ENCODE measurements at places on chromosomes 7 and 10.

DNA sequence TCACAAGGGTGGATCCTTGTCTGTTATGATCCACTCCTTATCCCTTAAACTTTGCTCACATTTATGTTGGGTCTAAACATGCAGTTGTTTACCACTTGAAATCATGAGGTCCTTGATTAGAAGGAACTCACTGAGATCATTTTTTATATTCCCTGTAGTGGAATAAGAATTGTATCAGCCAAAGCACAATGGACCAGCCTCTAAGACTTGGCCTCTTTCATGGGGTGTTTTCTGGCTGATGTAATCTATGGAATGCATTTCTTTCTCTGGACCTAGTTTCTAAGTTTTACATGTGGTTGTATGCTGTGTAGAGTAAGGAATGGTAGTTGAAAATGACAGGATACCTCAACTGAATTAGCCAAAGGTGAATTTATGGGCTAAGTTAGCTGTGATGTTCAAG is 376.6 kb downstream of the SORCS3 start:
- DNase-seq = no peak

- DNase-seq = no peak
Measured at GRCh38 chr7:95539426-95539825, 53.7 kb downstream of the ASB4 start.

- DNase-seq = peak; percentile 85
Measured at GRCh38 chr7:66301737-66302136, 96.6 kb downstream of the TPST1 start.

DNA sequence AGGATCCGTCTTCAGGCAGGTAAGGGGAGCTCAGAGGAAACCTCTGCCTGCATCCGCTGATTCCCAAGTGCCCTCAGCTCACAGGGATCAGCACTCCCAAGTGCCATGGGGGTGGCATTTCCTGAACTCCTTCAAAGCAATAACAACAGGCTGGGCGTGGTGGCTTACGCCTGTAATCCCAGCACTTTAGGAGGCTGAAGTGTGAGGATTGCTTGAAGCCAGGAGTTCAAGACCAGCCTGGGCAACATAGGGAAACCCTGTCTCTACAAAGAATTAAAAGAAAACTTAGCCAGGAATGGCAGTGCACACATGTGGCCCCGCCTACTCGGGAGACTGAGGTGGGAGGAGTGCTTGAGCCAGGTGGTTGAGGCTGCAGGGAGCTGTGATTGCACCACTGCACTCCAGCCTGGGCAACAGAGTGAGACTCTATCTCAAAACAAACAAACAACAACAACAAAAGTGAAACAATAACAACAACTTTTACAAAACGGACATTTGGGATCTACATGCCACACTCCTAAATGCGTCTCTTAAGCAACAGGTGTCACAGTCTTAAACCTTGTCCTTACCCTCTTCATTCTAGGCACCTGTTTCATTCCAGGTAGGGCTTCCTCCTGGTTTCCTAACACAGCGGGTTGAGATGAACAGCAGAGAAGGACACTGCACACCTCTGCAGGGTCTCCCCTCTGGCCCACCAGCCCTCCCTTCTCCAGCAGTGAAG is 73.8 kb downstream of the PAXIP1 start:
- DNase-seq = no peak

- DNase-seq = no peak
Measured at GRCh38 chr7:901041-901387, 24.7 kb downstream of the GET4 start.

DNA sequence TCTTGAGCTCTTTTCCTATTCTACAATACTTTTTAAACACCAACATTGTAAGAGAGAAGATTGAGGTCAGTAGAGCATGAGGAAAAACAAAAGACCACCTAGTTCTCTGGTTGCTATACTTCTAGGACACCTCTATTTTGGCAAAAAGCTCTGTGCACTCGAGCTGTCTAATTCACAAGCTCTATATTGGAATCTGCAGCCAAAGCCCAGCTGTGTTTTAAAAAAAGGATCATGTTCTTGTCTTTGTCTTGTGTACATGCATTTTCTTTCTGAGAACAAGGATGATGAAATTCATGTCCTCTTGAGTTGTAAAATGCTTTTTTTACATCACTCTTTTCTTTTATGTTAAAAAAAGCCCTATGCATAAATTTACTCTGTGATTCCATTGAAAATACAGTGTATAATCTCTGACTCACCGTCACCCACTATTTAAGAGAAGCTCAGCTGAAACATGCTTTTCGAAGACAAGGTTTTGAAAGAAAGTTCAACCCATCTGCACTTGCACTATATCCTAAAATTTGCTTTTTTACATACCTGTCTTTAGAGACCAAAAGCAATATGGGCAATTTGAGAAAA is 215.5 kb upstream of the VSTM2A start:
- no peak for DNase-seq

DNA sequence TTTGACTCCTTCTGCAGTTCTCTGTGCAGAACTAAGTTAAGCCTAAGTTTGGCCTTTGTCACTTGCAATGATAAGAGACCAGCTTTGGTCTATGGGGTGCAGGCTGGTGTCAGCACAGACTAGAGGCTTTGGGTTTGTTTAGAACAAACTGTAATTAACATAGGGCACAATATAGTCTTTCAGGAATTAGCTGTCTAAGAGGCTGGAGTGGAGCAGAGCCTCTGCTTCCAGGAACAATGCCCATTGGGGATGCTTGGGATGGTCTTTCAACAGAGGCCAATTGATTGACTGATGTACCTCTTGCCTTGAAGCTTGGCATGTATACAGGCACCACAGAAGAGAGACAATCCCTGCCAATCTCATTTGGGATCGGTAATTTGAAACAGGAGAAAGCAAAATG is 4.7 kb downstream of the SUFU start:
- no peak for DNase-seq

GRCh38 chr10:29751684-29752083 is 116.9 kb upstream of the SVIL start:
- DNase-seq = no peak

DNA sequence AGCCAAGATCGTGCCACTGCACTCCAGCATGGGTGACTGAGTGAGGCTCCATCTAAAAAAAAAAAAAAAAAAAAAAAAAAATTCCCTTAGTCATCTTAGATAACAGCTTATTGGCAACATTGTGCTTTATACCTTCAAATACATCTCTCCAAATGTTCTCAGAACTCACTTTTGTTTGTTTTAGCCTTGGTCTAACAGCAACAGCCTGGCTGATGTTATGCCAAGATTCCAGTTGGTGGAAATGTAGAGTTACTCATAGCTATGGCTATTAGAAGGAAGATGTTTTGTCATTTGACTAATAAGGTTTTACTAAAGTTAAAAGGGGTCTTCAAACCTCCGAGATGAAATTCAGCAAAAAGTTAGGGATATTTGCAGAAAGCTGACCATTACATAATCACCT is 481.4 kb downstream of the NEBL start:
- DNase-seq = no peak

DNA sequence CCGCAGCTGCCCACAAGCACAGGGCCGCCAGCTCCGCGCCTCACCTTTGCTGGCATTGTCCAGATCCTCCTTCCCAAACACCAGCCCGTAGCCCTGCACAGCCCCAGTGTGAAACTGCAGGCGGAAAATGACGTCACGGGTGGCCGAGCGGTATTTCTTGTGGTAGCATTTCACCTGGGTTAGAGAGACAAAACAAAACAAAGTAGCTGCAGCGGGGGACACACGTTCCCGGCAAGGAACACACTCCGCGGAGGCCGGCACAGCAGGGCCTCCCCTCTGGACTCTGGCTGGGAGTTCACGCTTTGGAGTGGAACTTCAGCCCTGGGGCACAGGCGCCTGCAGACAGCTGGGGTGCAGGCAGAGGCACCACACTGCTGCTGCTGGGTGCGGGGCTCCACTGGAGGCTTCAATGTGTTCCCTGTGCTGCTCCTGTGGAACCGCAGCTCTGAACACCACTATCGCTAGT is 181.1 kb downstream of the TNS3 start:
- DNase-seq = no peak

DNA sequence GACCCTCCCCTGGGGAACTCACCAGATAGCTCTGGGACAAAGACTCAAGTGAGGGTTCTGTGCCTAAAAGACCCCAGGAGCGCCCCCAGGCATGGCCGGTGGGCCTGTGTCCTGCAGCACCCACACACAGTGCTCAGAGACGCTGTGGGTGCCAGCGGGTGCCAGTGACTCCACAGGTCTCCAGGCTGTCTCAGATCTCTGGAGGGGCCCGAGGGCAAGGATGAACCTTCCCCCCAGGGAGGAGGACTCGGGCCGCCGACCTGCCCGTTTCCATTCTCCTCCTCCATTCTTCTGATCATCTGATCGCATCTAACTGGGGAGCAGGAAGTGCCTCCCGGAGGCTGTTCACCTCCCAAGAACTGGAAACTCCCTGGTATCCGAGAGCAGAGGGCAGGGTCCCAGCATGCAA is 980 bp downstream of the ADAM8 start:
- peak; percentile 67 for DNase-seq

DNA sequence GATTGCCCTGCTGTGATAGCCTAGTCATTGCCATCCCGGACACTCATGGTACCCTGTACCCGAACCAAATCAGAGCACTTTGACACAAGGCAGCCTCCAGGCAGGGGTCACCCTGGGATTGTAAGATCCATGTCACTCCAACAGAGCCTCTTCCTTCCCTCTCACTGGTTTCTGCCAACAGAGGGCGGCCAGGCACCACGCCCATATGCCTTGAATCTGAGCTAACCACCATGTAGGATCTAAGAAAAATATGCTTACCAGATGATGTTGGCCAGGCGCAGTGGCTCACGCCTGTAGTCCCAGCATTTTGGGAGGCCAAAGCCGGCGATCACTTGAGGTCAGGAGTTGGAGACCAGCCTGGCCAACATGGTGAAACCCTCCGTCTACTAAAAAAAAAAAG is 389.2 kb upstream of the KLF6 start:
- peak; percentile 4 for DNase-seq

GRCh38 chr7:46784732-46785131 is 797.2 kb downstream of the TNS3 start:
- DNase-seq = no peak

- DNase-seq = no peak
Measured at GRCh38 chr10:43437141-43437870, 395 bp downstream of the ZNF487 start.

DNA sequence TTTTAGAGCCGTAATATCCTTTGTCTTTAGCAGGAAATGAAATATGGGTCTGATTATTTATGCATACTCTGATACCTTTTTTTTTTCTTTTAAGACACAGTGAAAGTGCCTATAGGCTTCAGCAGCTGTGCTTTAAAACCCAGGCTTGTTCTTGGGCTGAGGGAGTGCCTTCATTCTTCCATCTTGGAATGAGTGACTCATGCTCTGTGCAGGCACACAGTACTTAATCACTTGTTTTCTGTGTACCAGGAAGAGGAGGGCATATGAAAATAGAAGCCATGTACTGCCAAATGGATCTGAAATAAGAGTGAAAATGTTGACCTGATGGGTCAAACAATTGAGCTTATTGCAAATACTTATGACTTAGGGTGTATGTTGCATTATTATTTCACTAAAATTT is 12.0 kb downstream of the INPP5F start:
- DNase-seq = peak; percentile 48

DNA sequence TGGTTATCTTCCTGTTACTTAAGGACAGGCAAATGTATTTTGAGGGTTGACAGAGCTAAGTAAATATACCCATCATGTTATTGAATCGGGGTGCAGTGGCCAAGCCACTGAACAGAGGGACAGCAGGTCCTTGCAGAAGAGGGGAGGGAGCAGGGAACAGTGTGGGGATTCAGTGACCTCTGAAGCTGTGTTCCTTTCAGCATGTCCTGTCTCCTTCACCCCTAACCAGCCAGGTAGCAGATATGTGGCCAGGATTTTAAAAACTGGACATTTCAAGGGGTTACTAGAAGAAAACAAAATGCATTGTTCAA is 12.7 kb downstream of the ANK3 start:
- DNase-seq = no peak

- no peak for DNase-seq
Measured at GRCh38 chr10:36634916-36635315, 490.5 kb upstream of the ANKRD30A start.

DNA sequence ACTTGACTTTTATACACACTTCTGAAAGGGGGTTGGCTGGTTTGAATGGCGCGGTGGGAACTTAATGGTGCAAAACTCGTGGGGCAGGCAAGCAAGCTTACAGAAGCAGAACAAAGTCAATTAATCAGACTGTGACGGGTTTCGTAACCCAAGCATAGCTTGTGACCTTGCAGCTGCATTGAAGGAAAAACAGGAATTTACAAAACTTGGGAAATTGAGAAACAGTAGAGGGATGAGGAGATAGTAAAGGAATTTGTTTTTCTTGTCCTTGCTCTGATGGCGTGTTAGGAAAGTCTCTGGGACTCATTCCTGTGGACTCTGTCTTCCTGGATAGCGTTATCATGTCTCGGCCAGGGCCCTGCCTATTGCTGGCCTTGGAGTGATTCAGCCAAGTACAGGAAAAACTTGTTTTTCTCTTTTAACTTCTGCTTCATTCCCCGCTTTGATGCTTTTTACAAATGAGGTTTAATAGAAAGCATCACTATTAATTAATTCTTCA is 220.0 kb upstream of the KCND2 start:
- DNase-seq = peak; percentile 92

DNA sequence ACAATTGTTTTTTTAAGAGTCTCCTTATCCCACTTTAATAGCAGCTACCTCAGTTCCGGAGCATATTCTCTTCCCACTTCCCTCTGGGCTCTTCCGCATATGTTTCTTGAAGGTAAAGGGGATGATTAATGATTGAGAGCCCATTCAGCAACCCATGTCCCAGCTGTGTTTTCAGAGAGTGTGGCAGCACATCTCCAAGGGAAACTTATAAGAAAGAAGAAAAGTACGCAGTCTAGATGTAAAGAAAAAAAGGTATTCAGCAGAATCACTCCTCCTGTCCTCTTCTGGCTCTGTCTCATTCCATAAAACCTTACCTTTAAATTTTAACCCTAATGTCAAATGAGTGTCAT is 9.7 kb upstream of the ANKRD7 start:
- DNase-seq = no peak

DNA sequence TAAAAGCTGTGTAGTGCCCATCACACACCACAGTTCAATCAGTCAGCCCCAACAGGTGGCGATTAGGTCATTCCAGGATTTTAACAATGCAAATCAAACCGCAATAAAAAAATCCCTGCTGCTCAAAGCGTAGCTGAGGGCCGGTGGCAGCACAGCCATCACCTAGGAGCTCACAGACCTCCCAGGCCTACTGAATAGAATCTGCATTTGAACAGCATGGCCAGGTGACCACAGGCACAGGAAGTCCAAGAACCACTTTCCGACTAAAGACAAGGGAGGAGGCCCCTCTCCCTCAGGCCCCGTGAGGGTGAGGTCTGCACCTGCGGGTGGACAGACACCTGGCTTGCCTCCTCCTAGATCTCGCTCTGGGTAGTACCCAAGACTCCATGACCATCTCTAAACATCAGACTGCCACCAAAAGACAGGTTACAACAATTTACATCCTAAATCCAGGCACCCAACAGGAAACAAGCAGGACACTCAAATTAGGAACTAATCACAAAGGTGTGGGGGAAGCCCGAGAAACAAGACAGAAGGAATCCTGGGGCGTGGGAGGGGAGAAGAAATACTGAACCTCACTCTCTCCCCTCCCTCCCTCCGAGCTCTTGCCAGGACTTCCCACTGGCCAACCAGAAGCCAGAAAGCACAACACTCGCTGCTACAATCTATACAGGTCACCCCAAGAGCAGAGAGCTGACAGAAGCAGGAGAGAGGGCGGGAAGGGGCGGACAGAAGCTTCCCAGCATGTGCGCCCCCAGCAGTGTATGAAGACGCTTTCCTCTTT is 19.2 kb downstream of the GNA12 start:
- no peak for DNase-seq
